ENCODE measurements at places on chromosomes 3 and 15.

DNA sequence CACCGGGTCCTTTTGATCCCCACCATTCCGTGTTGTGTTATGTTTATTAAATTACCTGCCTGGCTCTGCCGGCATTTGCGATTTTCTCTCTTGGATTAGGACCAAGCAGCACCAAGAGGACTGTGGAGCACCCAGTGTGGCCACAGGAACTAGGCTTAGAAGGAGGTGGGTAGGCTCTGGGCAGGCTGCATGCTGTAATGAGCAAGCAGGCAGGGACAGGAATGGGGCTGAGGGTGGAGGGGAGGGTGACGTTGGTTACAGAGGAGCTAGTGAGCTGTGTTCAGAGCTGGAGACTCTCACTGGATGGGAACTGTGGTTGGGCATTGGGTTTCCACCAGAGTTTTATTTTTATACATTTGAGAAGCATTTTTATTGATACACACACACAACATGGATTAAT is 7.9 kb upstream of the SCN5A start:
- DNase-seq = no peak

DNA sequence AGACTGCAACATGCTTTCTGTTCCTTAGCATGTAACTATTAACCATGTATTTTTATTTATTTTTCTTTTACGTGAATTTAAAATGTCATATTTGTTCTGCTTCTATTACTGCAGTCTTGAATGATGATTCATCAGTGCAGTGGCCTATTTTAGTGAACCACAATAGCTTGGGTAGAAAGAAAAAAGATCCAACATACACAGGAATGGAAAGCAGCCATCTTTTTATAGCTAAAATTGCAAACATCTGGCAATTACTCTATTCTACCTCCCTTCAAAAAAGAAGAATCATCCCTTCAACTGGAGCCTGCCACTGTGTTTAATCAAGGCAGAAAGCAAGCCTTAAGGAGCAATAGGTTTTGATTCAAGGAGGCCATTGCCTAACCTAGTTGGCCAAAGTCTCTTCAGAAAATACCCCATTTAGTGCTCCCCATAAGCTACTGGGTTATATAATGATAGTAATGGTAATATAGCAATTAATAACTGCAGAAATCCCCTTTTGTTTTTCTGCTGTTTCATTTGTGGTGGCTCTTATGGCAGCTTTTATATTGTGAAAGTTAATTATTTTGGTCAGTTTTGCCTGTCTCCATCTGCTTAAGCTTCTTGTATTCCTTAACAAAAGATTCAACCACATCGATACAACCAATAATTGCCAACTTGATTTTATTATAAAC is 267.3 kb downstream of the LPP start:
- no peak for DNase-seq

DNA sequence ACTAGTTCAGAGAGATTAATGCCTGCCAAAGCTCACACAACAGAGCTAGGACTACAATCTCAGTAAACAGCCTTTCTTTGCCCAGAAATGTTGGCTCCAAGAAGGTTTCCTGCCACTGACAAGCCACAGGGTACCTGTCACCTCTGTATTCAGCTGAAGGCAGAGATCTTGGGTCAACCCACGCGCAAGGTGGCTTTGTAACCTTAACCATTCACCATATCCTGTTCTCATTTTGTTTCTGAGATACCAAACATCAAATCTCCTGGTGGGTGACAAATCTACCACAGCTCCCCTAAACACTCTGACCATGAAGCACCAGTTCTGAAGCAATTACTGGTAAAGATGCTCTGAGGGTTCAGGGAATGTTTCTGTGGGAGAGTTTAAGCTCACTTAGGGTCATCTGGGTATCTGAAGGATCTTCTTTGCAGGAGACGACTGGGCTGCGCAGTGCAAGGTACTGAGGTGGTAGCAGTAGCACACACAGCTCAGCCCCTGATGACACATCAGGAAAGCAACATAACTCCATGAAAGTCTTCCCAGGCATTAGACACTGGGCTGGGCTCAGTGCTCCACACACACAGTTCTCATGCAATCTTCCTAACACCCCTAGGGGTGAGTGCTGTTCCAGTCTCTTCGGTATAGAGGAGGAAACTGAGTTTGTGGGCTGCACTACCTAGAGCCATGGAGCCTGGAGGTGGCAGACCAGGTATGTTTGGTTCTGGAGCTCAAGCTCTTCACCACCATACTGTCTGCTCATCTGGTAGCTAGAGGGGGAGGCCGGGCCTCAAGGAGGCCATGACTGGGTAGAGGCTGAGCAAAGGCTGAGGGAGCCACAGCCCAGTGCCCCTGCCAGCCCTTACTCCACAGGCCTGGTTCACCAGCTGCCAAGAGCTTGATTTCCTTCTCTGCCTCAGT is 7.7 kb downstream of the CXCR6 start:
- DNase-seq = no peak

- no peak for DNase-seq
Measured at GRCh38 chr15:52284164-52284563, 11.4 kb downstream of the MYO5C start.

Measured in epithelial cell of prostate (primary cell).